GM06990 (cell line): ENCODE measurements at places on chromosomes 16 and 17.

- DNase-seq = no peak
Measured at GRCh38 chr16:29975811-29976511, 2.3 kb downstream of the TAOK2 start.

DNA sequence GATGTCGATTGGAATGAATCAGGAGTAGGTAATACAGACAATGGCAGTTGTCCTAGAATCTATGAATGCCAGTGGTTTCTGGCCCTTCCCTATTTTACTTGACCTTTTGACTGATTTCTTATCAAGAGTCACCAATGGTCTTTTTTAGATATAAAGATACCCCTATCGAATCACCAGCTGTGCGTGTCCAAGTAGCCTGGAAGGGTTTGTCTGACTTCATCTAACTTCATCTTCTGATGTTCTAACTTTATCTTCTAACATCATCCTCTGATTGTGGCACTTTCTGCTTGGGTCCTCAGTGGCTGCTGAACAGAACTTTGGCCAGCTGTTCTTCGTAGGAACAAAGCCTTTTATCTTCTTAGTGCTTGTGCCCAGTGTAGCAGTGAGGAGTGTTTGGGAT, 129.7 kb downstream of the MSI2 start:
- no peak for DNase-seq

DNA sequence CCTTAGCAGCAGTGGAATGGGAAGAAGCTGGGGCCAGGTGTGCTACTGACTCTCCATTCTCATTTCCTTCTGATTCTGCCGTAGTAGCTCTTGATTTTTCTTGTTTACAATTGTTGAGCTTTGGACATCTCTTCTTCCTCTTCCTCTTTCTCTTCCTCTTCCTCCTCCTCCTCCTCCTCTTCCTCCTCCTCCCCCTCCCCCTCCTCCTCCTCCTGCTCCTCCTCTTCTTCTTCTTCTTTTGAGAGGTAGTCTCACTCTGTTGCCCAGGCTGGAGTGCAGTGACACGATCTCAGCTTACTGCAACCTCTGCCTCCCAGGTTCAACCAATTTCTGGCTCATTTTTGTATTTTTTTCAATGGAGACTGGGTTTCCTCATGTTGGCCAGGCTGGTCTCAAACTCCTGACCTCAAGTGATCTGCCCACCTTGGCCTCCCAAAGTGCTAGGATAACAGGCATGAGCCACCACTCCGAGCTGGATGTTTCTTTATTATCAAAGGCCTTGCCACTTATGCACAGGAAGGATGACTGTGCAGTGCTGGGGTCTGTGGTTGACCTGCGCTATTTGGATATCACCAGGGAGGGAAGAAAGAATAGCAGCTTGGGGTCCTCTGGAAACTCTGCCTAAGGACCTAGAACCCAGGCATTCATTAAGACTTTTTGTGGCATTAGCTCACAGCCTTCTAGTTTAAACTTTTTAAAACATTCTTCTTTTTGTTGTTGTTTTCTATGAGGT, 127.8 kb upstream of the KCNJ16 start:
- DNase-seq = no peak

GRCh38 chr16:85826686-85827247, 27.3 kb downstream of the COX4I1 start:
- no peak for DNase-seq

DNA sequence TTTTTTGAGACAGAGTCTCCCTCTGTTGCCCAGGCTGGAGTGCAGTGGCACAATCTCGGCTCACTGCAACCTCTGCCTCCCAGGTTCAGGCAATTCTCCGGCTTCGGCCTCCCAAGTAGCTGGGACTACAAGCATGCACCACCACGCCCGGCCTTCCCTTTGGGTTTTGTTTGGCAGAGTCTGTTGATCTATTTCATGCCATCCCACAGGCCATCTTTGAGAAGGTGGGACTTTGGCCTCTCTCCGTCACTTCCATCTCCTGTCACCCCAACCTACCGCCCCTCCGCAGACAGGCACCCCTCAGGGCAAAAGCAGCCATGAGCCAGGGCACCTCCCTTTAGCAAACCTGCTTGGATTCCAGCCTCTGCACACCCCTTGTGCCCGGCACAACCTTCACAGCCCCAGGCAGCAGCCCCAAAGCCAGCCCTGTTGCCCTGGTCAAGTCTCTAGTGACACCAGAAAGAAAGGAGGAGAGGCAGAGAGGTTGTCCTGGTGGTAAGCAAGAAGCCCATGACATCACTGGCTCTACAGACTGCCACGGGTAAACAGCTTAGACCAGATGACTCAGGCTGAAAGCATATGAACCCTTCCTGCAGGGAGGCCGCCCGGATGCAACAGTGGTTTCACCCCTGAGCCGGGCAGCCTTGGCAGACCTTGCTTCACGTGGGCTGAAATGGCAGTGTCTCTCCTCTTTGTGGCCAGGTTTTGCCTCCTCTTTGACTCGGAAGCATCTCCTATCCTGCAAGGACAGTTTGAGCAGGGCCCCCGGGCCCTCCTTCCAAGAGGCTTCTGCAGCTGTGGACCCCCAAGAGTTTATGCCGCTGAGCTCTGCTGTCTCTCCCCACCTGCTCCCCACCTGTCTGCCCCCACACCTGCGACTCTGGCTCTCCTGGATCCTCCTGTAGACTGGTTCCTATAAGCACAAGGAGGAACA, 8.1 kb upstream of the TIMP2 start:
- DNase-seq = peak; percentile 65

DNA sequence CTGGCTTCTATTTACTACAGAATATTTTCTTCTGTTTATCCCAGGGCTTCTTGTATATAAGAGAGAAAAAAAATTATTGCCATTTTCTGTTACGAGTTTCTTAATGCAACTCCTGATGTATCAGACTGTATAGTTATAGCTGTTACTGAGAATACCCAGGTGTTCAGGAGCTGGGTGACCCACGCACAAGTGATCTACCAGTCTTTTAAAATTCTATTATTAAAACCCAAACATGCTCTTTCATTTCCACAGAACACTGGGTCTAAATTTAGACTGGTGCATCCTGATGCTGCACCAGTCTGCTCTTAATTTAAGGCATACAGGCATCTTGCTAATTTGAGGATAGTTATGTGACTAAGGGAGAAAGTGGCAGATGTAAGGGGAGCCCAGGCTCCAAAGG, 31.2 kb upstream of the NLRP1 start:
- no peak for DNase-seq

- DNase-seq = no peak
Measured at GRCh38 chr17:33561569-33562334, 268.7 kb upstream of the ASIC2 start.

GRCh38 chr17:63549289-63549945, 860 bp upstream of the DCAF7 start:
- no peak for DNase-seq

DNA sequence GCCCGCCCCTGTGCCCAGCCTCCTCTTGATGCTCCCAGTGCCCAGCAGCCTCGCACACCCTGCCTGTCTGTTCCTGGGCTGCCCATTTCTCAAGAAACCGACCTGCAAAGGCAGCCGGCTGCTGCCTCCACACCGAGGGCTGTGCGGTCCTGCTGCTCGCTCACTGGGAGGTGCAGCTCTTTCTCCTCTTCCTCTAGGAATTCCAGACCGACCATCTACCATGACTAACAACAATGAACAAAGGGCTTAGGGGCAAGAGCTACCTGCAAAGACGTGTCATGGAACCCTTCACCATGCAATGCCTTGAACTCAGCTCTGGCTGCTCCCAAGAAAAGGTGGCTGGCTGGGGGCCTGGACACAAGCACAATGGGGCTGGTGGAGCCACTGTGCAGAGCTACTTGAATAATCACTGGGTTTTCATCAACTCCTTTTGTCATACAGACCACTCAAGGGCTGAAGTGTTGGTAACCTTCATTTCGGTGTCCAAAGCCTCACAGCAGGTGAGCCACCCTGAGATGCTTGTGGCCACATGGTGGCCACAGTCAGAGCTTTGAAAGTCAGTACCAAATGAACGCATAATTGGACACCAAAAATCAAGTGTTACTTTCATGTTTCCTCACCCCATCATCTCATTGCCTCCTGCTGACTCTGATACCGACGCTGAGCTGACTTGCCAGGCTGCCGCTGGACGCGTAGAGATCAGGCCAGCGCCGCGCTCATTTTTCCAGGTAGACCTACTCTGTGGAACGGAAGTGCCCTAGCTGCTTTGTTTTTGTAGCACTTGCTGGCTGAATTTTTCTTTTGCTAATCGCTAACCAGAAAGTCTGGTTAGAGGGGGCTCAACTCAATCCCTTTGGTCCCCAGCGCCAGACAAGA, 19.8 kb downstream of the CYB561 start:
- no peak for DNase-seq

- no peak for DNase-seq
Measured at GRCh38 chr17:73482894-73483293, 161.4 kb downstream of the SDK2 start.

DNA sequence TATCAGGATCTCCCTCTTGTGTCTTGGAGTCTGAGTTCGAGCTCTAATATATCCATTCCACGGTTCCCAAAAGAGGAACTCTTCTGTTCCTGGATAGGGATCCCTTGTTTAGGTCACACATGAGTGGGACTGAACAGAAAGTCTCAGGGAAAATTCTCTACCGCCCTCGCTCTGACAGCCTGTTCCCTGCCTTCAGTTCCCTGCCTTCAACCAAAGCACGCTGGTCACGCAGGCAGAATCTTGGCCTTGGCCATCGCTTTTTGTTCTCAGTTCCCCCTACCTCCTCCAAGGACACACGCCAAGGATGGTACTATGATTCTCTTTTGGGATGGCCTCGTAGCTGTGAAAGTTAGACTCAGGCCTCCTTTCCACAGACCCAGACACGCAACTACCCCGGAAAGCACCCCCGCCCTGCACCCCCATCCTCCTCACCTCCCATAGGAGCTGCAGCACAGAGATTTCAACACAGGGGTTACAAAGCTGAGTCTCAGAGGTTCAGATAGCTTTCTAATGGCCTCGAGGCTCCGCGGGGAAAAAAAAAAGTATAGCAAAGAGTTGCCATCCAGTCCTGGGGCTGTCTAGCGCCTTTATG, 1.5 kb upstream of the SHISA6 start:
- no peak for DNase-seq

DNA sequence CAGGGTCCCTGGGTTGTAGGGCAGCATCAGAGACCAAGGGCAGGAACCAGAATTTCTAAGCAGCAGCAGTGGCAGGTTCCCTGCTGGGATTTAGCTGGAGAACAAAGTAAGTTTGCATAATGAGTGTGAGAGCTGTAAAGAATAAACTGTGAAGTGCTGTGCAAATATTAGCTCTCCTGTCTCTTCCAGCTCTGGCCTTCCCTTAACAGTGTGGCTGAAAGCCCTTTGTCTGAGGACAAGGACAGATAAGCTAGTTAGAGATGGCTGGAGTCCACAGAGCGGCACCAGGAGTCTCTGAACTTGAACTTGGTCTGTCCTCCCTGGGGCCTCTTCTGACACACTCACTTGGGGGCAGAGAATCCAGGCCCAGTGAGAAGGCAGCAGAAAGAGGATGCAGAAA, 98.2 kb upstream of the WSCD1 start:
- DNase-seq = no peak

DNA sequence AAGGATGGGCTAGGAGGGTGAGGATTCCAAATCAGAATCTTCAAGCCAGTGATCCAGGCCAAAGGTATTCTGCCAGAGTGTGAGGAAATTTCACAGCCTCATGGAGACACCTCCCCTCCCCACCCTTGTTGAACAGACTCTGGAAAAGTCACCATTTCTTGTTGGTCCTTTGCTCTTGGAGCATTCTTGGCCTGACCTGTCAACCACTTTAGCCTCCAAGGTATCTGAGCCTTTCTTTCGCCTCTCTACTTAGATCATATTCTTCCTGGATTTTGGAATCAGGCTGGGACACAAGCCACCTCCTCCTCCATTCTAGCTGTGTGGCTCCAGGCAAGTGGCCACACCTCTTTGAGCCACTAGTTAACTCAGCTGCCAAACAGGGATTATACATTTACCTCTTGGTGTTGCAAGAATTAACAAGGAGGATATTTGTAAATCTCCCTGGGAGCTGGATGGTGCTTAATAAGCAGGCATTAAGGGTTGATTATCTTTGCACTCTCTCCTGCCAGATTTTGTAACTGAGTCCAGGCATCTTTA, 193.5 kb downstream of the WWOX start:
- no peak for DNase-seq

GRCh38 chr16:81902025-81902424, 109.2 kb downstream of the SDR42E1 start:
- no peak for DNase-seq

GRCh38 chr17:43354371-43354770, 44.4 kb upstream of the ARL4D start:
- DNase-seq = no peak

GRCh38 chr16:57534881-57535658, 1.3 kb downstream of the CCDC102A start:
- no peak for DNase-seq

GRCh38 chr17:47760409-47761140, 27.5 kb downstream of the TBX21 start:
- no peak for DNase-seq

DNA sequence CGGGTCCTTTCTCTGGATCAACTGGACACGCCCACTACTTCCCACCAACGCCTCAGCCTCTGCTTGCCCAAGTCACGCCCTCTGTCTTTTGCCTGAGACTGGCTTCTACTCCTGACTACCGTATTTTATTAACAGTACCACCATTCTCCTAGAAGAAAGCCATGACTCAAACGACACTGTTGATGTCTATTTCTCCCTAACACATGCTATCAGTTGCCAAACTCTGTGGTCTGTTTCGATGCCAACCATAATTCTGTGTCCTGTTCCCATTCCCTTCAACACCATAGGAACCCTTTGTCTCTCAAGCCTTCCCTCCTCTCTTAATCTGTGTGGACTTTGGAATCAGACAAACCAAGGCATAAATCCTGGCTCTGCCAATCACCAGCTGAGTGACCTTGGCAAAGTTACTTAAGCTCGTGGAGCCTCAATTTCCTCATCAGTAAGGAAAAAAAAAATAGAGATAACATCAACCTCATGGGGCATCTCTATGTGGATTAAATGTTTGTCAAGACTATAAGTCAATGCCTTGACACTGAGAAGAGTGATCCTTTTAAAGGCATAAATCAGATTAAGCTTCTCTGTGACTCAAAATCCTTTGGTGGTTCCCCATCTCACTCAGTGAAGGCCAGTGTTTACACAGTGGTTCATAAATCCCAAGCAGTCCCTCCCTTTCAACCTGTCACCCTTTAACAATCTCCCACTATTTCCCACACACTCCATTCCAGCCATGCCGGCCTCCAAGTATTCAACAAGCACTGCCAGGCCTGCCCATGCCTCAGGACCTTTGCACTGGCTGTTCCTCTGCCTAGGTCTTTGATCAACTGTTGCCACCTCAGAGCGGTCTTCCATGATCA, 45.6 kb downstream of the ERN1 start:
- no peak for DNase-seq

GRCh38 chr16:560204-560700, at the start of gene PRR35:
PRR35 (plus strand) TSS chr16:560394; CDS start chr16:563295, 2,901 bp downstream.
- DNase-seq = no peak

GRCh38 chr17:65678546-65678945, 117.1 kb upstream of the AXIN2 start:
- DNase-seq = no peak
